ENCODE measurements at places on chromosomes 6 and 20. TPM values are rescaled to one million over a fixed set of nuclear protein-coding genes. Genes with fewer than 3 reads are reported as not detected.
A peak's percentile ranks its signal among the peaks of the same experiment; 100 is the strongest.

- DNase-seq, result no peak
Observed at GRCh38 chr6:65161661-65162060, 545.4 kb downstream of the EYS start.

DOK5 gene
- 2.8 TPM for total RNA-seq

GRCh38 chr20:31764641-31765305 lies 25.7 kb downstream of the TPX2 start:
- DNase-seq, result peak; percentile 36

SPAG4 gene
- 1.8 TPM for total RNA-seq

DNA sequence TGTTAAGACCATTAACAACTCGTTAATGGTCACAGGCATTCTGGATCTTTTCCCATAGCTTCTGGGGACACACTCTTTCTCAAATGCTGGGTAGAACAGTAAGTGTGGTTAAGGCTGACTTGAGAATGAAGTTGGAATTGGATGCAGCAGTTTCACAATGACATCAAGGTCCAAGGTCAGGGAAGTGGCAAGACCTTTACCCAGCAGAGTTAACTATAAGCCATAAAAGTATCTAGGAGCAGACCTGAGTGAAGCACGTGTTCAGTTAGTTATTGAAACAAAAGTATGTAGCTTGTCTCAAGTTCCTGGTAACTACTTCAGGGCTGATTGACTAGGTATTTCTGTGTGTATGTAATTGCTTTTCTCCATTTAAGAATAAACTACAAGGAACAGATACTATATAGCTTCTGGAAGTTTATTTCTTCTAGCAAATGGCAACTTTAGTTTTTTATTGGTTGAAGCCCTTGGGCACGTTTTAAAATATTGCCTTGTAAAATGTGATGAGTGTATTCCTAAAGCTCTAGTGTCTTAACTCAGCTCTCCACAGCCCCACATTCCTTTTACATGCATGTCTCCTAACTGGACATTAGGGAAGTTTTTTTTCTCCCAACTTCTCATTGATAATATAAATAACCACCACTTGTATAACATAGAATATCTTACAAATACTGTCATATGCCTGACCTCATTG lies 479.0 kb upstream of the CITED2 start:
- no peak for DNase-seq

DNA sequence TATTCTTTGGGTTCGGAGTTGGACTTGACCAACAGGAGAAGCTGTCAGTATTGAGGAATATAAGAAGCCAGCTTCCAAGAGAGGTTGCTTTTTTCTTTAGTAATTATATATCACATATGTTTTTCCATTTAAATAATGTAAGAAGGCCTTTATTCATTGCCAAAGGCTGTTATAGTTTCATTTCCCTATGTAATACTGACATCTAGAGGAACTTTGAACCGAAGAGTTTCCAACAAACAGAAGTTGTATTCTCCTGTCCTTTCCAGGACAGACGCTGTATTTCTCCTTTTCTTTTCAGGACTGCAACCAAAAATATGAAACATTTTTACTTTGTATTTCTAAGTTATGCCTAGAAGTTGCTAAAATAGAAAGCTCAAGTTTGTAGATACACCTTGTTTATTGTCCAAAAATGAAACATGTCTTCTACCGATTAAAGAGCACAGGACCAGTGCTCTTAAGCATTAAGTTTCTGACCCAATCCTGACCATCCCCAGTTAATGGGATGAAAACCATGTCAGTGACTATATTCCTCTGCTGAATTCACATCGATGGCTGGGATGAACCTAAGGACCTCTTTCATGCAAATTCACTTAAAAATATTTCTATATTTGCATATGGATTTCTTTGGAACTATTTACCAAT lies 55.1 kb downstream of the MYLK4 start:
- peak; percentile 78 for DNase-seq

GRCh38 chr6:14858808-14859207 lies 387.1 kb upstream of the JARID2 start:
- no peak for DNase-seq

DNA sequence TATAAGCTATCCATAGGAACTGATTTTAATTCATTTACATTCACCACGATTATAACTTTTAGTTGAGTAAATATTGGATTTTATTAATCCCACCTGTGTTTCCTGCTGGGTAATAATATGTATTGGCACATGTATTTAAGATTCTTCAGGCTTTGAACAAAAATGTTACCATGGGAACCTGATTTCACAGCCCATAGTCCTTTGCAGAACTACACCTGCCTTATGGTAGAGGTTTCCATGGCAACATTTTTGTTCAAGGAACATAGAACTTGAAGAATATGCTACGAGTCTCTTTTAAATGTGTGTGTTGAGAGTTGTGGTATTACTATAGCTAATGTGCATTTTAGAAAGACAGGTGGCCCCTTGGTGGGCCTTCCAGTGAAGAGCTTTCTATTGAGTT lies 317.4 kb downstream of the SAMD5 start:
- no peak for DNase-seq

CUTA gene
- total RNA-seq, result 129 TPM

OSTM1 gene
- total RNA-seq, result 194 TPM

RAB44 gene
- total RNA-seq, result not detected

NOX3 gene
- total RNA-seq, result not detected

DNA sequence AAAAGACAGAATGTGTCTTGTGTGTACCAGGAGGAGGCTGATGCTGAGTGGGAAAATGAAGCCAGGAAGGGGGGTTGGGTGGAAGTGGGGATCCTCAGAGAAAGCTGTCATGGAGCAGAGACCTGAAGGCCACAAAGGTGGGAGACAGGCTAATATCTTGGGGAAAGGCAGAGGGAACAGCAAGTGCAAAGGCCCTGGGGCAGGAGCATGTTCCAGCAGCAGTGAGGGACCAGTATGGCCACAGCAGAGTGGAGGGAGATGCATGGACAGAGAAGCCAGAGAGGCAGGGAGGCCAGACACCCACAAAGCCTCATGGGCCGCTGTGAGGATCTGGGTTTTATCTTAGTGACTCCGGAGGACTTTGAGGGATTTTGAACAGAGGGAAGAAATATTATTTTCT lies 254.2 kb upstream of the SULF2 start:
- no peak for DNase-seq

DNA sequence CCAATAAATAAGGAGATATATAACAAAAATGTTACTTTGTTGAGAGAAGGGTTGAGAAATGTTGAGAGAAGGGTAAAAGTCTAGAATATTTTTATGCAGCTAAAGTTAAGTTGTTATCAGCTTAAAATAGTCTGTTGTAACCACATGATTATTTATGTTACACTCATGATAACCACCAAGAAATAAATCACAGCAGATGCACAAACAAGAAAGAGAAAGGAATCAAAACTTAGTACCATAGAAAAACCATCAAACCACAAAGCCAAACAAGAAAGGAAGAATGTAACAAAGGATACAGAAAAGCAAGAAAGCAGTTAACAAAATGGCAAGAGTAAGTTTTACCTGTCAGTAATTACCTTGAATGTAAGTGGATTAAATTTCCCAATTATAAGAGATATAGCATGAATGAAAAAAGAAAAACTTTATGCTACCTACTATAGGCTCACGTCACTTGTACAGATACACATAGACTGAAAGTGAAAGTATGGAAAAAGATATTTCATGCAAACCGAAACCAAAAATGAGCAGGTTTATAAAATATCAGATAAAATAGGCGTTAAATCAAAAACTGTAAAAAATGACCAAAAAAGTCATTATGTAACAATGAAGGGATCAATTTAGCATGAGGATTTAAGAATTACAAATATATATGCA lies 93.6 kb downstream of the STXBP5 start:
- no peak for DNase-seq

GRCh38 chr20:17872959-17873358 lies 95.6 kb downstream of the SNX5 start:
- no peak for DNase-seq

DNA sequence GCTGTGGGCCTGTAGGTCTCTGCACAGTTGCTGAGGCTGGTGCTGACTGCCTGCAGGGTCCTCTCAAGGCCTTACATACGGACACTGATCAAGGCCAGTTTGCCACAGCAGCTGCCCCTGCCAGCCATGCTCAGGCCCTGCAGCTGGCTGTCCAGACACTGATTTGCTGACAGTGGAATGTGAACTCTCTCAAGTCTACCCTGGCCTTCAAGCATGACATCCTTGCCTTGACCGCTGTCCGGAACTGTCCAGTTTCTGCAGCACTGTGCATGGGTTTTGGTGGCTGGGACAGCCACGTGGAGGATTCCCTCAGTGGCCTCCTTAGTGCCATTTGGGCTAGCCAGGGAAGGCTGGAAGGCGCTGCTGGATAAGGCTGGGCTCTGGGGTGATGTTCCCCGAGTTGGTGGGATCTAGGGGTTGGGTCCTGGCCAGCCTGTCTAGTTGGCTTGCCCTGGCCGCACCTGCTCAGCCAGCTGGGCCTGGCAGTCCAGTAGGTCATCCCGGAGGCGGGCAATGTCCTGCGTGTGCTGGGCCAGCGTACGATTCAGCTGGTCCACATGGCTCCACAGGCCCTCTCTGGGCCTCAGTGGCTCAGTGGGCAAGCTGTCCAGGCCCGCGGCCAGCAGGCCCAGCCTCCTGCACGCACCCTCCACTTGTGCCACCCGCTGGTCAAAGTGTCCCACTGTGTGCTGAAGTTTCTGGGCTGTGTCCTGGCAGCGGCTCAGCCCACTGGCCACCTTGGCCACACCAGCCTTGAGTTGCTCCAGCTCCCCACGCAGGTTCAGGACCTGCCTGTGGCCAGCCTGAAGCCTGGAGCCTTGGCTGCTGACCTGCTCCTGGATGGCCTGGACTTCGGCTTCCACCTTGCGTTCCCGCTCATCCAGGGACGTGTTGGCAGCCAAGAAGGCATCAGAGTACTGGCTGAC lies 5.5 kb downstream of the EMILIN3 start:
- DNase-seq, result no peak

GRCh38 chr6:129638055-129638684 lies 71.8 kb downstream of the ARHGAP18 start:
- DNase-seq, result no peak

DNA sequence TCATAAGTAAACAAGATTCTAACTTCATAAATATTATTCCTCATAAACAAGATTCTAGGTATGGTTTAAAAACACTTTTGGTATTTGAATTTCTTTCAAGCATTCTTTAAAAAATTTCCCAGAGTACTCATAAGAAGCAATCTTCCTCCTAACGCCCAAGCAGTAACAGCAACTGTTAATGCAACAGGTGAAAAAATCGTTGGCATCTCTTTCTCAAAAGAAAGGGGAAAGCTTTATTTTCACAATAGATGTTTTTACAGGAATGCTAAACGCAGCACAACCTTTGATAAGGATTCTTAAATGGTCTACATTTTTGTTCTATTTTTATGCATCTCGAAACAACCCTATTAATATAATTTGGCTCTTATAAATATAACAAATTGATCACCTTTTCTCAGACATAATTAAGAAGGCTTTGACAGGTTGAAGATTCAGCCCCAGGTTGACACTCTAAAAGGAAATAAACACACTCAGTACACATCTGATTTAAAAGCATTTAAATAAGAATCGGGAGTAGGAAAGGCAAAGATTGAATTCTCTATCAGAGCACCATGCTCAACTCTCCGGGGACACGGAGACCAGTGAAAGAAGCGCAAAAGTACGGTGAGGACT lies 634 bp downstream of the AHI1 start:
- DNase-seq, result no peak

GRCh38 chr6:46828939-46829338 lies 35.8 kb downstream of the MEP1A start:
- DNase-seq, result no peak

DNA sequence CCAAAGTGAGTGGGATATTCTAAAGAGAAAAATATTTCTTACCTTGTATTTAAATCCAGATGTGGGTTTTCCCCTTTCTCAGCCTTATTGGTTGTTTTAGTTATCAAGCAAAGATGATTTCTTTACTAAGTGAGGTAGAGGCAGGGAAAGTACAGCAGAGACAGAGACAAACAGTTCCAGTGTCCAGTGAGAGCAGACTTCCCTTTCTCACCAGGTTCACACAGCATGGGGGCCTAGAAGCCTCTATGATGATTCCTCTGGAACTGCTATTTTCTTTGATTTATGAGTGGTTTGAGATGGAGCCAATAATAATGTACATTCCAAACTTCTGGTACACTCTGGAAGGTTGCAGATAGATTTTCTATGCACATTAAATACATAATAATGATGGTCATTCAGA lies 234.0 kb upstream of the MARCKS start:
- no peak for DNase-seq

HECA gene
- 5.9 TPM for total RNA-seq

DNA sequence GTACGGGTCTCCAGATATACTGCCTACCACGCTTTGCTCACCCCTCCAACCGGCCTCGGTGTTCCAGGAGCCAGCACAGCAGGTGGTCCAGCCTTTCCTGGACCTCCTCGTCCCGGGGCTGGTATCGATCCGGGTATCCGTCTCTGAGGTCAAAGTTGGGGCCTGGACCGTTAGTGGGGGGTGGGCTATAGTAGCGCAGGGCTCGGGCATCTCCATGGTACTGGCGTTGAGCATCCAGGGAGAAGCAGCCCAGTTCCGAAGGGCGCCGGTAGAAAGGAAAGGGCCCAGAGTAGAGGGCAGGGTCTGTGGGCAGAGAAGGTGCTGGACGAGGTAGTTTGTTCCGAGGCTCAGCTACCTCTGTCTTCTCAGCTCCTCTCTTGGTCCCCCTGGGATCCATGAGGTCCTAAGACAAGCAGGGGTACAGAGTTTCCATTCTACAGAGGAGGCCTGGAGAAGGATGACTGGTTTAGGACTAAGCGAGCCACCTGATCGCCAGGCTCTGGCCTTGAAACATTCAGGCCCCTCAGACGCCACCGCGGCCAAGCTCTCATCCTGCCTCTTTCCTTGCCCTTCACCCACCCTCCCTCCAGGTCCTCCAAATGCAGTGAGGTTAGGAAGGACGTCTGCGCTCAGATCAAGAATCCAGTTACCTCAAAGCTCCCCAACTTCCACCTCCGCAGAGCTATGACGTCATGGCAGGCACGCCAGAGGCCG lies 502 bp downstream of the DXO start:
- no peak for DNase-seq

TNXB gene
- total RNA-seq, result 0.37 TPM

GRCh38 chr6:184161-184700 lies 108.1 kb upstream of the DUSP22 start:
- no peak for DNase-seq

DNA sequence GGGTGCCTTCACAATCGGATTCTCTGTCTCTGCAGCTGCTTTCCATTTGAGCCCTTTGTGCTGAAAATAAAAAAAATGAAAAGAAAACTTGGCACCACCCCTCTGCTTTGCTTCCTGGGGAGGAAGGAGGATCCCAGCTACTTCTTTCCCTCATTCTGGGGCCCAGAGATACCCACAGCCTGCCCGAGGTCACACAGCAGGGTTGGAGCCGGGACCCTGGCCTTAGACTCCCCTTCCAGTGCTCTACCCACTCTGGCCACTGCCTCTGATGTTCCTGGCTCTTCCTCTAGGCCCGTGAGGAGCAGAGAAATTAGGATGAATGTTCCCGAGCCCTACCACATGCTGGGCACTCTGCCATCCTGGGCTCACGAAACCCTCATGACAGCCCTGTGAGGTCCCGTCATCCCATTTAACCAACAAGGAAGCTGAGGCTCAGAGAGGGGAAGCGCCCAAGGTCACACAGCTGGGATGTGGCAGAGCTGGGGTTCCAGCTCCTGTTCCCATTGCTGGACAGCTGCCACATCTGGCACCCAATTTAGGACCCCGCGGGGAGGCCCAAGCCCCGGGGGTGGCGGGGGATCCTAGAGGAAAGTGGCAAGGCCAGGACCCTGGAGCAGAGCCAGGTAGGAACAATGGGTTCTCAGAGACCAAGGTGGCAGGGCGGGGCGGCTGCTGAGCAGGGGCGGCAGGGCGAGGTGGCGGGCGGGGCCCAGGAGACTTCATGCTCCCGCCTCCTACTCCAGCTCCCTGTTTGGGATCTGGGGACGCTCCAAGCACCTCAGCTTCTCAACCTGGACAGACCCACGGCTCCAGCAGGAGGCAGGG lies 76.6 kb downstream of the CEBPB start:
- DNase-seq, result peak; percentile 99

NR2E1 gene
- 0.18 TPM for total RNA-seq

Data from SK-MEL-5 (cell line).